ENCODE measurements at places on chromosomes 7 and 10.

DNA sequence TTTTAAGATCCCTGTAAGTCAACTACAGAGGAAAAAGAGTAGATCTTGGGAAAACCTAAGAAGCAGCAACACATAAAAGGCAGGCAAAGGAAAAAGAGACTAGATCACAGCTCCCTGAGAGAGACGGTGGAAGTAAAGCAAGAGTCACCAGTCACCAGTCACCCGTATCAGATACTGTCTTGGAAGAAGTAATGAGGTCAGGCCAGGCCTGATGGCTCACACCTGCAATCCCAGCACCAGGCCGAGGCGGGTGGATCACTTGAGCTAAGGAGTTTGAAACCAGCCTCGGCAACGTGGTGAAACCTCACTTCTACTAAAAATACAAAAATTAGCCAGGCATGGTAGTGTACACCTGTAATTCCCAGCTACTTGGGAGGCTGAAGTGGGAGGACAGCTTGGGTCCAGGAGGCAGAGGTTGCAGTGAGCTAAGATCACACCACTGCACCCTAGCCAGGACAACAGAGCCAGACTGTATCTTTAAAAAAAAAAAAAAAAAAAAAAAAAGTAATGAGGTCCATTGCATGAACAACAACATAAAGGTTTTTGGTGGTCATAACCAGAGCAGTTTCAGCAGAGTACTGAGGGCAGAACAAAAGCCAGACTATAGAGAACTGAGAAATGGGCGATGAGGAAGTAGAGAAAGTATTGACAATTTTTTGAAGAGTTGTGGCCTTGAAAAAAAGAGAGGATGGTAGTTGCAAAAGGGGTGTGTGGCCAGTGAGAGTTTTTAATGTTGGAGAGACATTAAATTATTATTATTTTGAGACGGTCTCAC, 16.9 kb downstream of the ZNF713 start:
- no peak for DNase-seq

DNA sequence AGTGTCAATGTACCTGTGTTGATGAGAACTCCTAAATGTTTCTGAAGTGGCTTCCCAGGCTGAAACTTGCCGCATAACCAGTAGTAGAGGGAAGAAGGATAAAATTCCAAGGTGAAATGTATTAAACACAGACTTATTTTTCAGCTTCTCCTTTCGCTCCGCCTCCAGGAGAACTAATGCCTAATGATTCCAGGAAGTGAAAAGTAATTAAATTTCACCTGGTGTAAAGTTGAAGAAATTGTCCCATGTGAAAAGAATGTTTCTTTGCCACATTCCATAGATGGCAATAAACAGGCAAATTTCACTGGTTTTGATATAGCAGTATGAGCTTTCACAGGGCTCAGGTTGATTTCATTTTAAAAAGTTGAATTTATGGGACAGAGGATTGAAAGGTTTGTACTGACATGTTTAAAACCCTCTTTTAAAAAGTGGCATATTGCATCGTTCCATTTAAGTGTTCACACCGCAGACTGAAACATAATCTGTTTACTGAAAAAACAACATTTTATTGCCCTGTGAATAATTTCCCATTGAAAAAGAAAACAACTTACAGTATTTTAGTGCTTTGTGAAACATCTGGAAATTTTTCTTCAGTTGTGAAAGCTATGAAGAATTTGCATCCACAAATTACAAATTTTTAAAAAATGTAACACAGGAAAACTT, 453.4 kb upstream of the NFE2L3 start:
- DNase-seq: no peak

DNA sequence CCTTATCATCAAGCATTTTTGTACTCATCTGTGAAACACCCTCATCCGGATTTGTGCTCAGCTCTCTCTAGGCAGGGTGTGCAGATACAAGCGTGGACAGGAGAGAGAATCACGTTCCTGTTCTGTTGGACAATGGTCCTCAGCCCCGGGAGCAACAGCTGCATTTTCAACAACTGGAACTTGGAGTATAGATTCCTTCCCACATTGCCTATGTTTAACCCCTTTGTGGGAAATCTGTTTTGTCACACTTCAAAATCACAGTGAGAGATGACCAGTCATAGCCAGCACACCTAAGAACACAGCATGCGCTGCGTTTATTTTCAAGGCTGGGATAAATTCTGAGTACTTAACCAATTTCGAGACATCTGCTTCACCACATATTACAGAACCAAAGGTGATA, 32.5 kb downstream of the MAP3K8 start:
- no peak for DNase-seq

DNA sequence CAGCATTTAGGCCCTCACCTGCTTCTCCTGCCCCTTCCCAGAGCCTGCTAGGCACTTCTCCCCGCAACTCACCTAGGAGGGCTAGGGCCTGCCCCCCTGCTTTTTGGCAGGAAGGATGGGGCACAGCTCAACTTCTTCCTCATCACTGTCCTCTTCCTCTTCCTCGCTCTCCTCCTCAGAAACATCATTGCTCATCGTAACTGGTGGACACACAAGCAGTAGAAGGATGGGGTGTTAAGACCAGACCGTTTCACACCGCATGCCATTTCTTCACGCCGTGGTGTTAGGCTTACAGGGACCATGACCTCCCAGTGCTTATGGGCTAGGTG, 1.6 kb downstream of the NPM3 start:
- no peak for DNase-seq

GRCh38 chr10:34107626-34108516, 707.2 kb downstream of the PARD3 start:
- no peak for DNase-seq

DNA sequence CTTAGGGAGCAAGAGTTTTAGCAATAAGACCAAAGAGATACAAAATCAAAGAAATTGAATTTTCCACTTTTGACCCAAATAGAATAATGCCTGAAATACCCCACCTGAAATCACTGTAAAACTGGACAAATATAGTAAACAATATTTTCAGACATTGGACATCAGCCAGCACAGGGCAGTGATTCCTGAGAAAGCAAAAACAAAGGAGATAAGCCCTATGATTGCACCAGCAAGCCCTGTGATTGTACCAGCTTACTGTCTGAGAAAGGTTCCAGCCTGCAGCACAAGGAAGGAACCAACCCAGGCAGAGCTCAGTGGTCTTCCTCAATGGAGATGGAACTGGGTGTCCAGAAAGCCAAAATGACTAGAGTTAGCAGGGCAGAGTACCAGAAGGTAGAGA, 10.3 kb downstream of the TMEM106B start:
- no peak for DNase-seq

GRCh38 chr7:71824006-71824760, 588.0 kb downstream of the CALN1 start:
- DNase-seq: no peak

DNA sequence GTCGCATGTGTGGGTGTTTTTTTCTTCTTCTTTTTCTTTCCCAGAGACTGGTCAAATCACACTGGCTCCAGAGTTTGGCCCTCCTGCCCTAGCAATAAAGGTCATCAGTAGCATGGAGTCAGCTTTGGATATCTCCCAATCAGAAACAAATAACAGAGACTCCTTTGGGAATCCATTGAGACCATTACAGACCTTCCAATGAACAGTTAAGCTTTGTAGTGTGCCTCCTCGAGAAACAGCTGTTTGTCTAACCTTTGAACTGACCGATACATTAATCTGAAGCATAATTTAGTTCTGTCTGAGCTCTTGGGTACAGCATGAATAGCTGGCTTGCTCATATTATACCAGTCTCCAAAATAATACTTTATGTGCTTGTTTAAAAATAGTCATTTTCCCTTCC, 1103.2 kb downstream of the GATA3 start:
- no peak for DNase-seq

DNA sequence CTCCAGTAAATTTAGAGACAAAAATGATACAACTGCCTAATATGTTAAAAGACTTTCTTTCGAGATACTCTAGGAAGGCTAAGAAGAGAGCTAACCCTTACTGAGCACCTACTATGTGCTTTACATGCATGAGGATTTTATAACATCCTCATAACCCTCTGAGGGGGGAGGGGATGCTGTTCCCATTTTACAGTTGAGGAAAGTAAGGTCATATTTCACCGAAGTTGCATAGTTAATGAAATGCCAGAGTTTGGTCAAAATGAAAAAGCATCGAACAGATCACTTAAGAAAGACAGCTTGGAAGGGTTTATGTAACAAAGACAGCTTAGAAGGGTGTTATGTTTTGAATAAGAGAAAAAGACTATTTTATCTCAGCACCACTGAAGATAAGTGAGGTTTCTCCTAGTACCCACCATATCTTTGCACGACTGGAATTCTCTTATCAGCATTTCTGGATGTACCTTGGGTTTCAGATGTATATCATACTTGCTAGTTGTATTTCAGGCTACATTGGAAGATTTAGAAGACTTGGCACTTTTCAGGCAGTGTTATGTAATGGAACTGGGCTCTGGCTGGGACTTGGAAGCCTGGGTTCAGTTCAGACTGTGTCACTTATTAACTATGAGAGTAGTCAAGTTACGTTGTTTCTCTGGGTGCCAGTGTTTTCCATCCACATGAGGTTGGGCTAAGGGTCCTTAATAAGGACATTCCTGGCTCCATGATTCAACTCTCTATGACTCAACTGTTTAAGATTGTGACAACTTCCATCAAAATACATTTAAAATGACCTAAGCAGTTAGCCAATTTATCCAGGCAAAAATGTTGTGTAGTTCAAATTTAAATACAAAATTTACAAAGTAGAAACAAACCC, 6.0 kb downstream of the RHOBTB1 start:
- no peak for DNase-seq

DNA sequence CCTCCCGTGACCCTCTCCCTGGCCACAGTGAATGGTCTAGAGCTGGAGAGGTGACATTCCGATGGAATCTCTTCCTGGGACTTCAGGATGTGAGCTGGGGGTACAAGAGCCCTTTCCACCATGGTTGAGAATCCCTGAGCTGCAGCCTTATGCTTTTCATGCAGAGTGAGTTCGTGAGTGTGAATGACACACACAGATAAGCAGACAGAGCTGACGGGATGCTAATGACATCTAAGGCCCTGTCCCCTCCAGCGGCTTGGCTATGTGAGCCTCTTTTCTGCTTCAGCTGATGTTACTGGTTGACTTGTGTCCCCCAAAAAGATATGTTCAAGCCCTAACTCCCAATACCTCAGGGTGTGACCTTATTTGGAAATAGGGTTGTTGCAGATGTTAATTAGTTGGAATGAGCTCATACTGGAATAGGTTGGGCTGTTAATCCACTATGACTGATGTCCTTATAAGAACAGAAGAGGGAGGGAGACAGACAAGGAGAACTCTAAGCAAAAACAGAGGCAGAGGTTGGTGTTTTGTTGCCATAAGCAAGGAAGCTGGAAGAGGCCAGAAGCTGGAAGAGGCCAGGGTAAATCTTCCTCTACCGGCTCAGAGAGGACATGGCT, 111.1 kb upstream of the AFAP1L2 start:
- no peak for DNase-seq

DNA sequence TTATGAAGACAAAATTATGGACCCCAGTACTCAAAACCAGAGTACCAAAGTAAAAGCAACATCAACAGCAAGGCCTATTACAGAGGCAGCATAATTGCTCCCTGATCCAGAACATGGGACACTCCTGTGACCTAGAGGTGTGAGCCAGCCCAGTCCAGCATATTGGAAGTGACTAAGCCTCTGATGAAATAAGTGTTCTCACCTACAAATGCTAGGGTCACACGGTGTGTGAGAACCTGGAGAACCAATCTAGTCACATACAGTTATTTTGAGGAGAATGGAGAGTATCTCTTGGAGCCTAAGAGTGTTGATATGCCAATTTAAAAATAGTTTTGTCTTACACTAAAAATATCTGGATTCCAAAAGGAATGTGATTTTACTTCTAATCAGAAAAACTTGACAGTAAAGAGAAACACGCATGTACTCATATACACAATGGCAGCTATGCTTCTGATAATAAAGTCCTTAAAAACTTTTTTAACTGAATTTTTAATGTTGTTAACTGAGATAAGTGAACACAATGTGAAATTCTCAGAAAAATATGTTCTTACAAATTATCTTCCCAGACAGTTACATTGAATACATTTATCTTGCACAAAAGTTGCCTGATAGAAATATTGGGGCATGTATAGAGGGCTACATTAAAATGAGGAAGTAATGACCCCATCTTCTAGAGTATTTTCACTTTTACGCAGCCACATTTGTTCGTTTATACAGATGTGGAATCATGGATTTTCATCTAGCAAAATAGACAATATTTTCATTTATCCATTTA, 56.8 kb upstream of the CD36 start:
- DNase-seq: no peak

DNA sequence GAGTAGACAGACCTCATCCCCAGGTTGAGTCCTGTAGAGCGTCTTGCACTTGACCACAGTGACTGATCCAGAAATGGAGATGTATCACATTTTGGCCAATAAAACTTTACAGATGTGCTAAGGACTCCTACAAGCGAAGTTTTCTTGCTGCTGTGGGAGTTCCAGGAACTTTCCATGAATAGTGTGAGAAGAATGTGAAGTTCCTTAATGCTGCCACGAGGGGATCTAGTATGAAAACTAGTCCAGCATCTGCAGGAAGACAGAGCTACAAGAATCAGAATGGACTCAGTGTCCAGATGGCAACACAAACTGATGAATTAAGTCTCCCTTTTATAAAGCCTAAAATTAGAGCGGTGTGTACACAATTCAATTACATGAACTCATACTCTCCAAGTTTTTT, 14.8 kb upstream of the LSM8 start:
- DNase-seq: no peak

DNA sequence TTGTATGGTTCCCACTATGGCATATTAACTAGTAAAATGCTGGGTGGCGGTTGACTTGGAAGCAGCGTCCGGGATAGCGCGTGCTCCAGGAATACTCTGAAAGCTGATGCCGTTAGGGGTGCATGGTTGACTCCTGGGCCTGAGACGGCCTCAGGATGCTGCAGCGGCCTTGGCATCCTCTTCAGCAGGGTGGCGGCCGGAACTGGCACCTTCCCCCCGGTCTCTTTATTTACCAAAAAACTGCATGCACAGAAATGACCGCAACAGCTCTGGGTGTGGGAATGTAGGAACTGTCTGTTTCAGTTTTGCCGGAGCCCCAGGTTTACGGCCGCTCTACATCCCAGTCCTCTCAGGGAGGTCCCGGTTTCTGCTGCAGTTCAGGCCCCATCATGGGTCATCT, 28.8 kb downstream of the PFKP start:
- DNase-seq: no peak

- DNase-seq: no peak
Observed at GRCh38 chr10:35458500-35459448, 122.5 kb downstream of the CCNY start.

DNA sequence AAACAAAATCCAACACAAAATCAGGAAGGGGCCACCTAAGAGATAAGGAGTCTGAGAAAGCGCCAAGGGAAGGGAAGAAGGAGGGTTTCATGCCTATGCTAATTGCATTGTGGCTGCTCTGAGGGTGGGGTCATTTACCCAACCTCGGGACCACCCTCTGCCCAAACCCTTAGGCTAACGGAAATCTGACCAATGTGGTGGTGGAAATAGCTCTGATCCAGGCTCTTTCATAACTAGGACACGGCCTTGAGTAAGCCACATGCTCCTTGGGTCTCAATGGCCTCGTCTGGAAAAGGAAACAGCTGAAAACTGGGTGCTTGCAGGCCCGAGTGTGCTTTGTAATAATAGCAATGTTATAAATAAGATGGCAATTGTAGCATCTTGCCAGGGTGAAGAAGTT, 14.9 kb upstream of the SRGN start:
- no peak for DNase-seq

- DNase-seq: no peak
Observed at GRCh38 chr10:91590904-91591796, 41.7 kb downstream of the PPP1R3C start.
